ENCODE measurements at places on chromosomes 5 and 9.

DNA sequence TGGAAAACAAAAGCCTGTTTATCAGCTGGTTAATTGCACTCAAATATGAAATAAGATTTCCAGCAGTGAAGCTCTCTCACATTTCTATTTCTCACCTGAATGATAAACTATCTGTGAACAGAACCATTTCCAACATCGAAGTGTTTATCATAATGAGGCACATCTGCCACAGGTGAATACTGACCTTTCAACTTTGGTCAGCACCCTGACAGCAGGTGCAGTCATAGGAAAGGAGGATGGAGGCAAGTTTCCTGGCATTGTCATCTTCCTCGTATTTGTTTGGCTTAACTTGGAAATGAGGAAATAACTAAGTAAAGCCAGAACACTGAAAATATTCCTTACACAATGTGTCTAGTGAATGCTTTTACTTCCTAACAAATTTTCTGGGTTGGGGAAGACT, 716.4 kb downstream of the NR2F1-AS1 start:
- DNase-seq, result no peak

GRCh38 chr5:158170060-158170459, 311.1 kb upstream of the CLINT1 start:
- DNase-seq, result no peak

DNA sequence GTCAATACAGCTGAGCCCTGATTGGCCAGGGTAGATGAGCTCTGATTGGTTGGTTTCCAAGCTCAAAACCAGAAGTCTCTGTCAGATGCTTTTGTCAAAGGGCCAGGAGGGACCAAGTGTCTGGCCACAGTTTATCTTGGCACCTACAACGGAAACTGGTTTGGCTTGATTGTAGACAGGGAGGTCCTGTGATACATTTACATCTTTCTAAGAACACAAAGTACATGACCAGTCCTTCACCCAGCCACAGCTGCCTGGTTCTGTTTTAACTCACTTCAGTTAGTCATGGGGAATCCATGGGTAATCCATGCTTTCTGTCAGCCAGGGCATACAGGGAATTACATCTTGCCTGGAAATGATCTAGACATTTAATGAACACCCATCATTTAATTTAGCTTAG, 171.2 kb downstream of the SLC12A2 start:
- no peak for DNase-seq

DNA sequence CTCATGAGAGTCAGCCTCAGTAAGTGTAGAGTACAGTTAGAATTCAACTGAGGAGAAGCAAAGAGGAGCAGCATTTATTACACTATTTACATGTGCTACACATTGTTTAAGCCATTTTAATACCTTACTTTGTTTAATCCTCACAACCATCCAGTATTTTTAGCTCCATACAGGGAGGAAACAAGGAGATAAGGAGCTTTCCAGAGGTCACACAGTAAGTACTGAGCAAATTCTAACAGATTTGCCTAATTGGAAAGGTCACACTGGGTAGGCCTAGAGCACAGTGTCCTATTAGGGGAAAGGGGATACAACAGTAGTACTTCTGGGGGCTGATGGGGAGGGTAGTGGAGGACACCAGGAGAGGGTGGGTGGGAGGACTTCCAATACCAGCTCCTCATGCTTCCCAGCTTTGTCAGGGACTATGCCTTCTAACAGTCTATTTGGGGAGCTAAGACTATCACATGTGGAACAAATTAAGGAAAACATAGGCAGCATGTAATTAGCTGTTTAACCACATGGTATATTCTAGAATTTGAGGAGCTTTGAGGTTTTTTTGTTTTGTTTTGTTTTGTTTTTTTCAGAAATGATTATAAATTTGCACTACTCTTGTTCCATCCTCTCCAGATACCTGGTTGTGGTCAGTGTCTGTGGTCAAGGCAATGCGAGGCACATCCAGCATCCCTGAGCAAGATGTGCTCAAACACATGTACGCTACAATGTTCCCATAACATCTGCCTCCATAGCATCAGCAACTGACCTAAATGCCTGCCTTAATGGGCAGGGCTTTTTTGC, 96.0 kb upstream of the SLC12A2 start:
- no peak for DNase-seq

DNA sequence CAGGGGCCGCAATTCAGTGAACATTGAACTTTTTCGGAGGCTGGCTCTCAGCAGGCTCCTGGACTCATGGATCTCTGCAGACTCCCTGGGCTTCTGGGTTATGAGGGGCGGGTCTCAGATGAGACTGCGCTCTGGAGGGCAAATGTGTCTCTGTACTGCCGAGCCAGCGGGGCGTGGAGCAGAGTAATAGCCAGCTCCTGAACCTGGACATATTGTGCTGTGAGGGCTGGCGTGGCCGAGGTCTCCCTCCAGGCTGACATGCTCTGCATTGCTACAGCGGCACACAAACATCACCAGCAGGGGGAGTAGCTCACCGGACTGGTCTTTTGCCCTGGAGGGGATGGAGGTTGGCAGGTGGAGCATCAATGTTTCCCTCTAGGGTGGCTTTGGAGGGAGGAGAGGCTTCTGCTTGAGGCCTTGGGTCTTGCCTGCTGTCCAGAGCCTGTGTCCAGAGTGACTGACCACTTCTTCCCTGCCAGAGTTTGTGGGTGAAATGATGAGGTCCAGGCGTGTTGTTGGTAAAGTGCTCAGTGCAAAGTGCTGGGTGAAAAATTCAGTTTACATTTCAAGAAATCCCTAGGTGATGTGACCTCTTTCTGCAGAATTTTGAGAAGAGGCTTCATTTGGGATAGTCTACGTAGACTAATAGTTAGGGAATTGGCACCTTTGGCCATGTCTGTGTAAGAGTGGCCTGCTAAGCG, 10.9 kb upstream of the GADD45G start:
- peak; percentile 75 for DNase-seq

DNA sequence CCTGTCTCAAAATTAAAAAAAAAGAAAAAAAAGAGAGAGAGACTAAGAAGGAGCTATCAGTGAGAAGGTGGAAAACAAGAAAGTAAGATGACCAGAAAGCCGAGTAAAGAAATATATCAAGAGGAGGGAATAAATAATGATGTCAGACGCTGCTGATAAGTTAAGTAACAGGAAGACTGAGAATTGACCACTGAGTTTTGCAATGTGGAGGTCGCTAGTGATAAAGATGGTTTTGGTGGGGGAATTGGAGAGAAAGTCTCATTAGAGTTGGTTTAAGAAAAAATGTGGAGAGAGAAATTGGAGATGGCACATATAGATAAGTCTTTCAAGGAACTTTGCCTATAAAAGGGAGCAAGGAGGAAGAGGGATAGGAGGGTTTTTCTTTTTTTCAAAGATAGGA, 91.9 kb downstream of the RAD23B start:
- DNase-seq, result no peak

GRCh38 chr9:71863631-71864030, 47.4 kb downstream of the ABHD17B start:
- no peak for DNase-seq
